ENCODE measurements at places on chromosomes 3 and 15.
A peak's percentile ranks its signal among the peaks of the same experiment; 100 is the strongest.

DNA sequence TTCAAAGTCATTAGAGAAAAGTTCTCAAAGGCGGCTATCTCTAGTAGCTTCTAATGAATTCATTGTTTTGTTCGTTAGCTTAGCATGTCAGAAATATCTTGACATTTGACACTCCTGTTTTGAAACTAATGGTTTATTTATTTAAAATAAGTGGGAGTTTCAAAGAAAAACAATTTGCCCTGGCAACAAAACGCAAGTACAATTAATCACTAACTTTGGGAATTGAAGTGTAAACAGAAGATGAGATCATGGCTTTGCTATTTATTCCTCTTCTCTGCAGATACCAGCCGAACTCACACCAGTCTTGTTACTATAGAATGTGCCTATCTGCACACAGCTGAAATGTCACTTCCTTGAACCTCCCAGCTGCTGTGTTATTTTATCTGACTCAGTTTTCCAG, 27.5 kb downstream of the MASP1 start:
- peak; percentile 57 for DNase-seq

DNA sequence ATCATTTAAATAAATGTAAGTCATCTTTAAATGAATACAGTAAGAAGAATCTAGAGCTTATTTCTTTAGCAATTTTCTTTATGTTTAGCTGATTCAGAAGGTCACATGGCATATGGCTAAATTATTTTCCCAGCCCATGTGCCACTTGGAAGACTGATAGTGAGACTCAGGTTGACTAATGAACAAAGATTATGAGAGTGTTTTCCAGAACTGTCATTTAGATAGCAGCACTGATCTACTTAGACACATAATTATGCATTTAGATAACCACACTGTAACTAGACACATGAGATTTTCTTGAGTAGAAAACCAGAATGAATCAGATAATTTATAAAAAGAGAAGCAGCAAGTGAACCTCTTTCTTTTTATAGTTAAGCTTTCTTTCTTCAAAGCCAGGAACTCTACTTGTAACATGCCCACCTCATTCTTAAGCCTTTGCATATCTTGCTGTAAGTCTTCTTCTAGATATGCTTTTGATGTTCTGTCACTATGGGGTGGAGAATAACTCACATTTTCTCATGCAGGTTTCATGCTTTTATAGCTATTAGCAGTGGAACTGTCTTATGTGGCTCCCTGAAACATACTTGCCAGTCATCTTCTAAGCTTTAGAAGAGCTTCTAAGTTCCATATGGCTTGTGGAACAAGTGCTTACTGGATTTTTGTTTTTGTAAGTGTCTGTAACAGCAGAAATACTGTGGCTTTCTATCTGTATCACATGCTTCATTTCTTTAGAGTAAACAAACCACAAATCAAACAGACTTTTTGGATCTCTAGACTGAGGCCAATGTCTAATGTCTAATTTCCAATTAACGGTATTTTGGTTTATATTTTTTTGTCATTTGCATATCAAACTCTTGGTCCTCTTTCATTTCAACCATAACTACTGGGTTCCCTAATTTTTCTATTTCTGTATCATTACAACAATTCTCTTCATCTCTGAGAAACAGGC, 101.4 kb downstream of the LMLN start:
- no peak for DNase-seq

- no peak for DNase-seq
Observed at GRCh38 chr15:52682200-52682599, 3.0 kb upstream of the ATOSA start.

DNA sequence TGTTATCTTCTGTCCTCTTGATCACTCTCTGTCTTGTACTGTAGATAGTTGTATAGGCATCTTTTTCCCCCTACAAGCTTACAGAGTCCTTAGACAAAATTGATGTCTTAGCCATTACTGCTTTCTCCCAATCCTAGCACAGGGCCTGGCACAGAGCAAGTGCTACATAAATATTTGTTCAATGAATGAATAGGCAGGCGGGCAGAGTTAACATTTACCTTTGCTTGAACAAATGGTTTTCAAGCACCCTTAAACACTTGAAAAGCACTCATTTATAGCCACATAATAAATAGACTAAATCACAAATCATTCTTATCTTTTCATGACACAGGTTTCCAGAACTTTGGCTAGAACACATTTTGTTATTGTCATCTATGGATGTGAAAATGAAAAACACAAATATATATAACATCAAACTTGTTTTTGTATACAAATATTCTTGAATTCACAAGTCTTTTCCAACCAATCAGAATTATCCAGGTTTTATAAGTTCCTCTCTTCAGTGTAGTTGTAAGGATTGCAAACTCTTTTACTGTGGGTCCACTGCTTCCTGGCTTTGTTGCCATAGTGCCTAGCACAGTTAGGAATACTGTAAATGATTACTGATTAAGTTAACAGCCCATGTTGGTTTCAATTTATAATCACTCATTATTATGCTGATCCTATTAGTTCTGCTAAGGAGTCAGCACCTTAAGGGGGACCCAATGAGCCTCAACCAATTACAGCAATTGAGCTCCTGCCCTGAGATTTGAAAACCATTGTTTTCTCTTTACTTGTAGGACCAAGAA, 61.9 kb downstream of the ISL2 start:
- DNase-seq, result peak; percentile 25

DNA sequence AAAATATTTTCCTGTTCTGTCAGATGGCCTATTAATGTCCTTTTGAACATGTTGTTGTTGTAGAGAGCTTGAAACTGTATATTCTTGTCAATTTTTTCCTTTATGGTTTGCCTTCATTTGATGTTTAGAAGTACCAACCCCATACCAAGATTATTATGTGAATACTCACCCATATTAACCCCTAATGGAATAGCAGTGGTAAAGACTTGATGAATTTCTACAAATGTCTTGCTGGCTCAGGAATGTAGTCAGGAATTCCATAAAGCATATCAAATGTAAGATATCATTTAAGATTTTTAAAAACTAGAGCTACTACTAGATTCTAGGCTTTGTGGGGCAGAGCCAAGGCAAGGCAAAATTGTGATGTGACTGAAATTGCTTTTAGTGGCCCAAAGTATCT, 30.0 kb downstream of the MYO5A start:
- DNase-seq, result no peak

GRCh38 chr3:100089812-100090668, 24.3 kb downstream of the FILIP1L start:
- DNase-seq, result peak; percentile 17

DNA sequence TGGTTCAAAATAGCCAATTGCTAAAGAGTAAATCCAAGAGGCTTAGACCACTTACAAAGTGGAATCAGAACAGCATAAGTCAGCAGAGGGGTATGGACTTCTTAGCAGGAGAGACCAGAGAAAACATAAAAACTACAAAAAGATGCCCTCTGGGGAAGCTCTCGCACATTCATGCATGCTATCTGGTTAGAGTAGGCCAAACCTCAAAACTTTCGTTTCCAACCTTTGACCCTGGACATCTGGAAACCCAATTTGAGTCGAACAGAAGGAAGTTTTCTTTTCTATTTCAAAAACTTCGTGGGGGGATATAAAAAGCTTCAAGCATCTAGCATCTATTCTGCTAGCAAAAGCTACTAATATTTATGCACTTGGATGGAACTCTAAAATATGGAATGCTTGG, 523.9 kb upstream of the AGTR1 start:
- DNase-seq, result no peak

GRCh38 chr15:57792724-57793449, 86.4 kb downstream of the POLR2M start:
- DNase-seq, result peak; percentile 88
